ENCODE measurements at places on chromosomes 7 and 10.

DNA sequence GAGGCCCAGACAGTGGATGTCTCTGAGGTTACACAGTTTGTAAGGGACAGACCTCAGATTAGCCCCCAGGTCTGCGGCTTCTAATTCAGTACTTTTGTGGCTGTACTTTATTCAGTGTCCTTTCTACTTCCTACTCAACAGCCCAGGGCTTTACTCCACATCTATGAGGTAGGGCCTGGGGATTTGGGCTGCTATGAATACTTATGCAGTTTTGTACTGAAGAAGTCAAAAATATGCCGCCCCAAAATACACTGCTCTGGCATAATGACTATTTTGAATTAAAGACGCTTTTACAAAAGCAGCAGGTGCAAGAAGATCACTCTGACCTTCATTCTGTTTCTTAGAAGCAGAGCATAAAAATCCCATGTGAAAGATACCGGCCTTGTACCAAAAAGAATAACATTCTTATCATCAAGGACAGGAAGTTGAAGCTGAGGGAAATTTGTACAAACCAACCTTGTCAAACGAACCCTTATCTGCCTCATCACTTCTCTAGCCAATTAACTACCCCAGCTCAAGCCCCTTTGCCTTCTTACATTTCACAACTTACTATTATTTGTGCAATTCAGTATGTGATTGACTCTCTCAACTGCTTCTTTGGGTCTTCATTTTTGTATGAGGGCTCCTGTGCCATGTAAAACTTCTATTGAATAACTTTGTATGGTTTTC is 26.1 kb upstream of the TRUB1 start:
- DNase-seq: no peak

- no peak for DNase-seq
Measured at GRCh38 chr10:11668847-11669610, 57.6 kb upstream of the USP6NL start.

DNA sequence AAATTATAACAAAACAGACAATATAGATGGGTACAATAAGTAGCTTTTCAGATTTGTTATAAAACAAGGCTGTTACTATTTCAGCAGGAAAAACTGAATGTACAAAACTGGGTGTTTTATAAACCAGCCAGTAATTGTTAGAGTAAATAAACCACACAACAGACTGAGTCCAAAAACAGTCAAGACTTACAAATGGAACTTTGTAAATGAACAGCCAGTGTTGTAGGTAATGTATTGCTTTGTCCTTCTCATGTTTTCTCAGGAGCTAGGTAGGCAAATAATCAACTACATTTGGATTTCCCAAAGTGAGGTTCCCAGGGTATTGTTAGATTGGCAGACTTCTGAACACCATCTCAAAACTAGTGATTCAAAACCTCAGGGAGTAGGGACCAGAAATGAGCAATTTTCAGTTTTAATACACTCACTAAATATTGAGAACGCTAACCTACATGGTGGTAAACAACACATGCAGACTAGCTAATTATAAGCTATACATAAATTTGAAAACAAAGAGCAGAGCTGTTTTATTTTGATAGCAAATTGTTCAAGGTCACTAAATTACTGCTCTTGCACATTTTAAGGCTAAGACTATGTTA is 36.2 kb downstream of the HERPUD2 start:
- DNase-seq: no peak

- DNase-seq: no peak
Measured at GRCh38 chr7:7569615-7570014, 2.9 kb downstream of the MIOS start.

- DNase-seq: no peak
Measured at GRCh38 chr7:127751062-127751461, 99.1 kb downstream of the SND1 start.

DNA sequence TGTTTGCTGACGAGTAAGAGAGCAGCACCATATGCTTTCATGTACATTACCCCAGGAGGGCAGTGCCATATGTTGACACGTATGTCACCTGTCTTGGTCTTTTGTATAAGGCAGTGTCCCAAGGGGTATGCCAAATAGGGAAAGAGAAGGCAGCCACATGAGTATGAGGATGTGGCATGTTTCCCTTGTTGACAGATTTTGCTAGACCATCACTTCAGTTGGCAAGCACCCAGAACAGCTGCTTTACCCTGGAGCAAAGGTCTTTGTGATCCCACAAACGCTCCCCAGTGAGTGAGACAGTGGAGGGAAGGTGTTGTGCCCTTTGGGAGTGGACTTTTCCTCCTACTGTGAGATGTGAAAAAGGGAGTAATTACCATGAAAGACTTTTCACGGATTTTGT is 350.1 kb downstream of the ETV1 start:
- no peak for DNase-seq

DNA sequence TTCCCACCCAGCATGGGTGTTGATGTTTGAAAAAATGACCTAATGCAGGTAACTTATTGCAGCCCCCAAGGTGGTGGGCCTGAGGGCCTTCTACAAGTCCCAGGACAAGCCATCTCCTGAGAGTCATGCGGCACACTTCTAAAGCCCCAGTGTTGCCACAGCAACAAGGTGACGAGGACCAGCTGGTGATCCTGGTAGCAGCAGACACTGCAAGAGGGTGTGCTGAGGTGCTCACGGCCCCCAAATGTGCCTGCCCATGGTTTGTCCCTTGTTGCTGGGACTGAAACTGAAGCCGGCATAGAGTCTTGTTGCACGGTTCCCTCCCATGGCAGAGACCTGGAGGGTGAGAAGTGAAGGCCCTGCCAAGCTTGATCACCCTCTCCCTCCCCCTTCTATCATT is 333.2 kb upstream of the MGMT start:
- no peak for DNase-seq

- no peak for DNase-seq
Measured at GRCh38 chr10:107548301-107548700, 383.8 kb upstream of the SORCS1 start.

GRCh38 chr7:98745722-98746318 is 124.0 kb downstream of the TMEM130 start:
- DNase-seq: peak; percentile 41

DNA sequence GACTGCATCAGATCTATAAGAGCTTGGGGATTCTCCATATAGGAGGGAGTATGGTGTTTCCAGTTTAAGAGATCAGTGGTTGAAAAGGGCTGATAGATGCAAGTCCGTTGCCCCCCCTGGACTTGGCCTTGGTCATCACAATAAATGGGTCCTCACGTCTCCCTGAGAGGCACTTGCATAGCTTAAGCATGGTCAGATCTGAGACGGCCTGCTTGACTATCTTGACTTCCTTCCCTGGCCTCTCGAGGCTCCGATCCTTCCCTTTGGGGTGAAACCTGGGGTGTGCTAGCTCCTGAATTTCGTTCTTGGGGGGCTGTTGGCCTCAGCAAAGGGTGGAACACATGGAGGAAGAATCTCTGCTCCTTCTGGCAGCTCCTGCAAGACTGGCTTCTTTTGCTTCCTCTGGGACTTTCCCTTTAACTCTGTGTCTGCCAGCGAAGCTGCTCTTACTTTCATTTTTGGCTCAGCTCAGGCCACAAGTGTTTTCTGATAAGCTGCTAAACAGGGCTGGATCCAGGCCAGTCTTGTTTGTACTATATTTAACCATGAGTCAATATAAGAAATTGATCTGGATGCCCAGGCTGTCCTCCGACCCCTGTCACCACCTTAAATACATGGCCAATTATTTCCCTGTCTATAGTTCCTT is 11.2 kb upstream of the ZNF485 start:
- DNase-seq: peak; percentile 15

DNA sequence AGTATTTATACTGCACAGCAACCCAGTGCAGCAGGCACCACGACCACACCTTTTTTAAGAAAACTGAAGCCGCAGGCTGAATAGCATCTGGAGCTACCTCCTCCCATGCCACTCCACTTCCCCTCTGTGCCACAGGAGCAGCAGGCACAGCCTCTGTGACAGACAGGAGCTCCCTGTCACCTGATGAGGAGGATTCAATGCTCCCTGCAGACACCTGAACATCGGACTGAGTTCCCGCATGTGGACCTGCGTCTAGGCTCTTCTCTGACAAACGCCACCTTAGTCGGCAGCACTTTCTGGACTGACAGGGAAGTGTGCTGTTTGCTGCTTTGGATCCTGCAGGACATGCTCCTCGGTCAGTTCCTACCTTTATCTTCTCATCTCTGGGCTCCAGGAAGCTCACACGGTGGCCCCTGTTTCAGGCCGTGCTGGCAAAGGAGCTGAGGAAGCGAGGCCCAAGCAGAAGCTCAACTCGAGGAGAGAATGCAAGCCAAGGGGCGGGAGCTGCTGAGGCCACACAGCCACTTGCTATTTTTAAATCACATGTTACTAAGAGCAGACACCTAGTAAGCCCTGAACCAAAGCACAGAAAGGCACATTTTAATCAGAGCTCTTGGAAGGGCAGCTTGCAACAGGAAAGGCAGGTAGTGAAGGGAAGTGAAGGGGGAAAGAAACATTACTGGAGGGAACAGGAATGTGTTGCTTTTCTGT is 56.6 kb downstream of the VOPP1 start:
- no peak for DNase-seq

GRCh38 chr10:27134371-27134770 is 19.8 kb downstream of the YME1L1 start:
- DNase-seq: no peak

GRCh38 chr10:71080381-71081228 is 131.8 kb upstream of the UNC5B start:
- no peak for DNase-seq

- no peak for DNase-seq
Measured at GRCh38 chr7:75989500-75990388, 4.7 kb downstream of the TMEM120A start.

- DNase-seq: no peak
Measured at GRCh38 chr10:62858364-62858763, 42.2 kb upstream of the EGR2 start.

GRCh38 chr10:122085423-122085911 is 96.5 kb downstream of the TACC2 start:
- DNase-seq: no peak

DNA sequence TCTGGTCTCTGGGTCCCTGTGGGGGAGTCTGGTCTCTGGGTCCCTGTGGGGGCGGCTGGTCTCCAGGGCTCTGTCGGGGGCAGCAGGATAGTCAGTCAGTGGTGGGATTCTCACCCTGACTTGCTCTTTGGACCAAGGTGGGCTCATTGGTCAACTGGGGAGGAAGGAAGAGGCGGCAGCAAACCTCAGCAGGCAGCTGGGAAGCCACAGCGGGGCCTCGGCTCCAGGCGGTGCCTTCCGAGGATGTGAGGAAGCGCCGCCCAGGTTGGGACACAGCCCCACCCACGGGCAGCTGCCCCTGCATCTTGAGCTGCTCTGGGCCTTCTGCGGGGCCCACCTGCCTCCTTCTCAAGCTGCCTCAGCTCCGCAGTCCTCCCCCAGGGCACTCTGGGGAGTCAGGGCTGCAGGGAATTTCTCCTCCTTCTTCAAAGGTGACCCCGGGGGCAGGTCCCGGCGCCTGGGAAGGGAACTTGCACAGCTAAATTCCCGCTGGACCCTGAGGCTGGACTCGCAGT is 20.4 kb upstream of the KNDC1 start:
- no peak for DNase-seq

DNA sequence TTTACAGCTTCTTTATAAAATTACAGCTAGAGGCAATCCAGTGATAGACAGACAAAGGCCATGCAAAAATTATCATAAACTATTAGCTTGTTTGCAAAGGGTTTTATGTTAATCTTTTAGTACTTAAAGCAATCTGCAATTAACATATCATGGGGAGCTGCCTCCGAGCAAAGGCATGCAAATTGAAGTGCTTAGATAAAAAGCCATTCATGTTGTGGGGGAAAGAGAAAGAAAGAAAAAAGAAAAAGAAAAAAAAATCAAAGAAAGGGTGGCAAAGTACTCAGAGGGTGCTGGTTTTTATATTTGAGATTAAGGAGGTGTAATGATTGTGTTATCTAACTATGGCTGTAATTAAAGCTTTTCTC is 799.5 kb downstream of the LRMDA start:
- no peak for DNase-seq

- DNase-seq: no peak
Measured at GRCh38 chr7:115505136-115505535, 525.4 kb downstream of the TFEC start.

GRCh38 chr7:112573302-112574039 is 92.7 kb downstream of the LSMEM1 start:
- DNase-seq: no peak

- no peak for DNase-seq
Measured at GRCh38 chr7:39417642-39418041, 148.6 kb upstream of the YAE1 start.

DNA sequence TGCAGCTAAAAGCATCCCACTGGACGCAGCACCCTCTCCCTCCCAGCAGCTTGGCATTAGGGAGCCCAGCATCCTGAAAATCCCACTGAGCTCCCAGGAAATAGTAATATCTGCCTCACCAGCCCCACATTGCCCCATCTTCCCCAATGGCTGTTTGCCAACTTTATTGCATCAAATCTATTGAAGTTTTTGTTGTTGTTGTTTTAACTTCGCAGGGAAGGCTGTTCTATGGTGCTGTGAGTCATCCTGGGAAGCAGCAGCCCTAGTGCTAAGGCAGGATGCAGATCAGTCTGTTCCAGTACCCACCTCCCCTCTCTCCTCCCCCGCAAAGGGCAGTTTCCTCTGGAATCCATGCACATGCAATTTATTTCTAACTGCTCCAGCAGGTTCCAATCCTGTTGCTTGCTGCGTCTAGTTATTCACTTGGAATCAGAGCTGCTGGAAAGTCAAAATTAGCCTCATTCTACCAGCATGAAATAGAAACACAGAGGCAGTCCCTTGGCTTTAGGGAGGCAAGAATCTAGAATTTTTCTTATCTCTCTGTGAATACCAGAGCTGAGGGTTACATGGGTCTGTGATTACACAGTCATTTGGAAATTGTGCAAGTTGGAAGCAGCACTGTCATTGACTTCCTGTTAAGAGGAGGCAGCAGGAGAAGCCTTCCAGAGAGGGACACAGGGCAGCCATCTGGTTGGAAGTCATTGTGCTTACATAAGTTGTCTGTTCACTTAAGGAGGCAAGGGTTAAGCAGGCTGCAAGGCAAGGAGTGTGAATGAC is 115.9 kb upstream of the CACUL1 start:
- DNase-seq: no peak

DNA sequence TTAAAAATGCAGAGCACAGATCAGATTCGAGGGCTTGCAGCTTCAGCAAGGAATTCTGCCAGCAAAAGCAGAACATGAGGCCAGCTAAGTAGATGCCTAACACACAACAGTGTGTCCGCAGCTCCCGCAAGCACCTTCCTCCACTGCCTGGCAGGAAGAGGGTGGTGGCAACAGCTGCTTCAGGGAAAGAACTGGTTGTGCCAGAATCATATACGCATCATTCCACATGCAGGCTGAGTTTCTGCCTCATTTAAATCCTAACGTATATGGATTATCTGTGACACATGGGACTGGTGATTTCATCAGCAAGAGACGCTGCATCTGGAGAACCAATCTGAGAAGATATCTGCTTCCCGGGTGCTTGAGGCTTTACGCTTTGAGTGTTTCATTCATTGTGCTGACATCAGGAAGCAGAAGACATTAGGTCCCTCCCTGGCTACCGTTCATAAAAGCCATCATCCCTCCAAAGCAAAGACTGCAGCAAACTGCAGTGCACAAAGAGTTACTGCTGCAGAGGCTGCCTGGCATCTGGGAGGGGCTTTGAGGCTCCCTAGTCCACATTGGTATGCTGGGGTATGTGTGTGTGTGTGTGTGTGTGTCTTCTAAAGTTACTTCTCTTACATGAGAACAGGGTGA is 78.8 kb downstream of the FAM13C start:
- DNase-seq: no peak
